Right ventricle myocardium inferior (tissue), 1 donor: ENCODE measurements at places on chromosomes 1 and 21.

DNA sequence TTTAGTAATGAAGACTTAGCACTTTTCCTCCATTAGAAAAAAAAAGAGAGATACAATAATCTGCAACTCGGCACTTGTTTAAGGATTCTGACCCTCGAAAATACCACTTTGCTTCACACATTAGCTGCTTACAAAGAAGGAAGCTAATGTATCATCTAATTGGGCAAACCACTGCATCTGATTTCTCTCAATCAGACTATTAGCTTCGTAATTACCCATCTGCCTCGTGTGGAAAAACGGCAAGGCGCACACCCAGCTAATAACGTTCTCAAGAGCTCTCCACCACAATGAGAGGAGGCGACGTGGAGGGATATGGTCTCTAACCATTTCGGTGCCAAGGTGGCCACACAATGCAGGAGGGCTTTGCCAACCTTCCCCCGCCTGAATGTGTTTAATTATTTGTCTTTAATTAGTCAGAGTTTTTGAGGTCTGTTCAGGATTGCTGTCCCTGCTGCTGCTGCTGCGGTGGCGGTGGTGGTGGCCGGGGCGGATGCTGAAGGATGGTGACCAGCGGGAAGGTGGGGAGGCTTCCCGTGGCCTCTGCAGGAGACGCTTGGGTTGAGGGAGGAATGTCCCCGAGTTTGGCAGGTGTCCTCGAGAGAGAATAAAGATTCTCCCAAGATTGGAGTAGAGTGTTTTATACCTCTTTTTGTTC lies 374.5 kb downstream of the RPS6KC1 start:
- DNase-seq, result no peak

GRCh38 chr1:236673289-236673919 lies 12.9 kb upstream of the ACTN2 start:
- no peak for DNase-seq

GRCh38 chr1:69320757-69321211 lies 246.9 kb upstream of the LRRC7 start:
- no peak for DNase-seq

GRCh38 chr1:20301463-20302107 lies 10.9 kb downstream of the VWA5B1 start:
- no peak for DNase-seq

- no peak for DNase-seq
These were observed 253.1 kb upstream of the DUSP10 start for GRCh38 chr1:221994939-221995338.

DNA sequence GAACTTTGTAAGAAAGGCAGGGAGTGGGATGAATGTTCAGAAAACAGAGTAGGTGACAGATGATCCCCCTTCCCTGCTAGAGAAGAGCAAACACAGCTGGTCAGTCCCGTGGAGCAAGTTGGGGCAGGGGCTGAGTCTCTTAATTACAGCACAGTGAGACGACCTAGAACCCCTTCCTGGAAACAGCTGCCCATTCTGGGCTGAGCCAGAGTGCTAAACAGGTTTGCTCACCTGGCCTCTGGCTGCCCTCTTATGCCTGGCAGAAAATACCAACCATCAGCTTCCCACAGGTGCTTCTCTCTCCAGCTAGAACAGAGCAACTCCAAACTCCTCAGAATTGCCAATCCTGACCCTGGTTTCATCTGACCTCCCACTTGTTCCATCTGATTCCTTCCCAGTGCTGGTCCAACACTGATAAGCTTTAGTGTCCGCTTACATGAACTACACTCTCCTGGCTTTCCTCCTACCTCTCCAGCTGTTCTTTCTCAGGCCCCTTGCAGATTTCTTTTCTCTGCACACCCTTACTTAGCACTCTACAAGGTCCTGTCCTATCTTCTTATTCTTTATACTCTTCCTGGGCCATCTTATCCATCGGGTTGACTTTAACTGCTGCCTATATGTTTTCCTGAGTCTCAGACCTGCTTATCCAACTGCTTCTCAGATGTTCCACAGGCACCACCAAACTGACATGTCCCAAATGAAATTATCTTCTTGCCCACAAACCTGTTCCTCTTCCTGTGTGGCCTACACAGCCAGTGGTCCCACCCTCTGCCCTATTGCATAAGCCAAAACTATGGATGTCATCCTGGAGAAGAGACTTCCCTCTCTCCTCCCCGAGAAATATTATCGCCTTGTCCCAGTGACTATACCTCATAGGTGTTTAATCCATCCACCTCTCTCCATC lies 22.6 kb upstream of the COL9A2 start:
- DNase-seq, result no peak

- DNase-seq, result no peak
These were observed 307.7 kb downstream of the SIPA1L2 start for GRCh38 chr1:232322162-232322734.
